Activated CD4-positive, CD25-positive, alpha-beta regulatory T cell treated with anti-CD3 and anti-CD28 coated beads, Interleukin-2, amount 50 U/mL, for 16 hours (primary cell): ENCODE measurements at places on chromosomes 3 and 15.

DNA sequence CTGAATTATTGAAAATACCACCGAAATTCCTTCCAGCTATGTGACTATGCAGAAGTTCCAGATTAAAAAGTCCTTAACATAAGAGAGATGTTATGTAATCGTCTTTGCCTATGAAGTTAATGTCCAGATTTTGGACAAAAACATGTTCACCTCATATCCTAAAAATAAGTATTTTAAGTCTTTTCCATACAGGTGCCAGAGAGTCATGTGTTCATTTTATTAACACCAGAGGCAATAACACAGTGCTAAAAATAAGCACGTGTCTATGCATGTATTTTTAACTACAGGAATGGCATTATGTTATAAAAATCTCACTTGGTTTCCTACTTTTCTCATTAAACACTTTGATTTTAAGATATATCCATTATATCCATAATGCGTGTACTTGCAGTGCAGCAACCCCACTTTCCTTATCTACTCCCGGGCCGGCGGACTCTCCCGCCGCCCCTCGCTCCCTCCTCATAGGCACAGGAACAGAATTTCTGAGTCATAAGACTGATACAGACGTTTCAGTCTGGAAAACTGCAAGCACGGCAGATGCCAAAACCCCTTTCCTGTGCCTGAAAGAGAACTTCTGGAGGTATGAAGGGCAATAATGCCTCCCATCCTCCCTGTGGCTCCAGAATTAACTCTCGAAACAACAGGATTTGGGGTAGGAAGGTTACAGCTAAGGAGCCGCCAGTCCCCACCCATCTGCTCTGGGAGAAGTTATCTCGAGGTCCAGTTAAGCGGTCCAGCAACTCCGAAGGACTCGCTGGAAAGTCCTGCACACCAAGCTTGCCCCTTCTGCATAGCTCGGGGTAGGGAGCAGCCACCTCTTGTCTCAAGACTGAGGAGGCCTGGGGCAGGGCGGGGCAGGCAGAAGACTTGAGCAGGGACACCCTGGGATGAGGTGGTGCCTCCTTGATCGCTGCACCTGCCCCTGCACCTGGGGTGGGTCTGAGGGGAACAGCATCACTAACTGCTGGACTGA, 22.3 kb upstream of the PSTPIP1 start:
- no peak for DNase-seq

GRCh38 chr3:78580681-78581080, 1187.1 kb downstream of the ROBO1 start:
- no peak for DNase-seq

- no peak for DNase-seq
These were observed 111.2 kb upstream of the SAMMSON start for GRCh38 chr3:69888040-69888942.

DNA sequence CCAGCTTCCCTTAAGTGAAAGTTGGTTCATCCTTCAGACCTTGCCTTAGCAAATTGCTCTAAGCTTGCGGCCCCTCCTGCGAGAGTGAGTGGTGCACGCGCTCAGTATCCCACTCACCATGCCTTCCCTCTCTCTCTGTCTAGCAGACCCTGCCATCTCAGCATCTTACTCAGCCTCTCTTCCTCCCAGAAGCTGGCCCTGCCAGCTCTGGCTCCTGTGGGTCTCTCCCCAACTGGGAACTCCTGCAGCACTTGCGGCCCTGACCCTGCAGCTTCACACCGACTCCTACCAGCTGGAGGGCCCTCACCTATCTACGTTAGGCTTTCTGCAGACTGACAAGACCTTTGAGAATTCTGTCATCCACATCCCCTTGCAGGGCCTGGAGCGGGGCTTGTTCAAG, 286.1 kb upstream of the TLE3 start:
- no peak for DNase-seq

GRCh38 chr15:48963524-48964113, at the start of gene SHC4:
Gene SHC4, minus strand, starts transcription at chr15:48963919. Its CDS starts 904 bp downstream, at chr15:48963015.
- no peak for DNase-seq

DNA sequence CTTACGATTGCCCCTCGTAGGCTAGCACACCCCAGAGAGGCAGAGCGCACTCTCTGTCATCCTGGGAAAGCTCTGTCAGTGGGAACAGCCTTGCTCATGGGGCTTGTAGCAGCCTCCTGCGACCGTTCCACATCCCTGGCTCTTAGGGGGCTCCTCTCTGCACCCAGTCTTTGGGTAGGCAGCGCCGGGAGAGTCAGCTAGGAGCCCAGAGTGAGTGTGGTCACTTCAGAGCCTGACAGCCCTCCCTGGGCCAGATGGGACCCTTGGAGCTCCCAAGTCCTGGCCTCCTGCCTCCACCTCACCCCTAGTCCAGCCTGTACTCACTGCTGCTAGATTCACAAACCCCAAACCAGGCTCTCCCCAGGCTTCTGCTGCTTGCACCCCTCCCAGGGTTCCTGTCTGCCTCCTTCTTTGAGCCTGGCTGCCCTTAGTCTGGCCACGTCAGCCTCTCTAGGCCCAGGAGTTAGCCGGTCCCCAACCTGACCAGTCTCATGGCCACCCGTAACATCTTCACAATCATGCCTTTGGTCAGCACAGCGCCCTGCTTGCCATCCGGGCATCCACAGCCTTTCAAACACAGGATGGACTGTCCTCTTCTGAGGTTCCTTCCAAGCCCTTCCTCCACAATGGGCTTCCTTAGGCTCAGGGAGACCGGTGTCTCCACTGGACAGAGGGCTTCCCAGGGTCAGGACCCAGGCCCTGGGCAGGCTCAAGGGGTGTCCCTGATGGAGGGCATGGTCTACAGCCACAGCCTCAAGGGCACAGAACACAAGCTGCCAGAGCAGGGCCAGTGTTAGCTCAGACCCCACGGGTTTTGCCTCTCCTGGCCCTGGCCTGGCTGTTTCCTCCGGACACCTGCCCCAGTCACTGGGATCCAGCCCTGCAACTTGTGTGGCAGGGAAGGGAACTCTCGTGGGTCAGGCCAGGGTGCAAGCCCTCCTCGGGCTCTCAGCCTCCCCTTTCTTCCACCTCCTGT, 4.6 kb downstream of the ACSBG1 start:
- DNase-seq: no peak

- DNase-seq: no peak
These were observed 37.2 kb upstream of the TM4SF1 start for GRCh38 chr3:149414557-149415231.

DNA sequence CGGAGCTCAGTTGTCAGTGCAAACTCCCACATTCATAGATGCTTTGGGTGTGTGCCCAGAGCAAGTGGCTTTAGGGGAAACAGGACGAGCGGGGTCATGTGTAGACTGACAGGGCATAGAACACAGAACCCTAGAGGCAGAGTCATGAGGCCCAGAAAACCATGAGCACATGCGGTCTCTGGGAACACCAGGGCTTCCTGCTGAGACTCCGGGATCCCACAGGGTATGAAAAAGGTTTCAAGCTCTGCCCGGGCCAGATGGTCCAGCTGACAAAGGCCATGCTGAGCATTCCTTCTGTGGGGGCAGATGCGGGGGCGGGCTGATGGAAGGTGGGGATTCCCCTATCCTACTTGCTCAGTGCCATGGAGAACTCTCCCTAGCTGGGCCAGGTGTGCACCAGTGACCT, 44.8 kb downstream of the ROPN1B start:
- DNase-seq: no peak

- no peak for DNase-seq
These were observed 46.7 kb downstream of the OXSM start for GRCh38 chr3:25836579-25836978.

DNA sequence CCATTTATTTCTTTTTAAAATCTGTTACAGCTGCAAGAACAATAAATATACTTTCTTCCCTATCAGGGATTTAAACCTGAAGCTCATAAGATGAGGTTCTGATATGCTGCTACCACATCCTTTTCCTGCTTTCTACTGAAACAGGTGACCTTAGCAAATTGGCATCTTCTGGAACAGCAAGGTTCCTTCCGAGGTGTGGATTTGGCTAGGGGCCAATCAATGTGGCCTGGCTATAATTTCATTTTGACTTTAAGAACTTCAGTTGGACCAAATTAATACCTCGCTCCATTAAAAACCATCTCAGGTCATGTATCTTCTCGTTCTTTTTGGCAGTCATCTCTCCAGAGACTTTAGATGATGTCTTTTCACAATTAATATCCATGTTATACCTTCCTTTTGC, 53.4 kb upstream of the C3orf80 start:
- no peak for DNase-seq

DNA sequence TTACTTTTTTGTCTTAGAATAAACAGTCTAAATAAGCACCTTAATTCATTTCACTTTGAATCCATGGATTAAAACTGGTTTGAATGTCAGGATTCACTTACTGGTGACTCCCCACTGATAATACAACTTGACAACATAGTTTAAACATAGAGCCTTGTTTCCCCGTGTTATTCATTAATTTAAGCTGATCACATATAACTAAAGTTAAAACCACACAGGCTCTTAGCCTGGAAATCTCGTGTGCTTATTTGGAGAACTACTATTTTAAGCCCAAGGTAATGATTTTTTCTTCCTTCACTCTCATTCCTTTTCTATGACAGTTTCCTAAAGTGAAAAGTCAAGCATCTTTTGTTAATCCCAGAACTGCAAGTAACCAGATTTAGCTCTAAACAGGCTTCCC, 64.2 kb downstream of the HACD2 start:
- DNase-seq: no peak

- DNase-seq: no peak
These were observed 153.6 kb upstream of the BHLHE40 start for GRCh38 chr3:4825436-4826236.

DNA sequence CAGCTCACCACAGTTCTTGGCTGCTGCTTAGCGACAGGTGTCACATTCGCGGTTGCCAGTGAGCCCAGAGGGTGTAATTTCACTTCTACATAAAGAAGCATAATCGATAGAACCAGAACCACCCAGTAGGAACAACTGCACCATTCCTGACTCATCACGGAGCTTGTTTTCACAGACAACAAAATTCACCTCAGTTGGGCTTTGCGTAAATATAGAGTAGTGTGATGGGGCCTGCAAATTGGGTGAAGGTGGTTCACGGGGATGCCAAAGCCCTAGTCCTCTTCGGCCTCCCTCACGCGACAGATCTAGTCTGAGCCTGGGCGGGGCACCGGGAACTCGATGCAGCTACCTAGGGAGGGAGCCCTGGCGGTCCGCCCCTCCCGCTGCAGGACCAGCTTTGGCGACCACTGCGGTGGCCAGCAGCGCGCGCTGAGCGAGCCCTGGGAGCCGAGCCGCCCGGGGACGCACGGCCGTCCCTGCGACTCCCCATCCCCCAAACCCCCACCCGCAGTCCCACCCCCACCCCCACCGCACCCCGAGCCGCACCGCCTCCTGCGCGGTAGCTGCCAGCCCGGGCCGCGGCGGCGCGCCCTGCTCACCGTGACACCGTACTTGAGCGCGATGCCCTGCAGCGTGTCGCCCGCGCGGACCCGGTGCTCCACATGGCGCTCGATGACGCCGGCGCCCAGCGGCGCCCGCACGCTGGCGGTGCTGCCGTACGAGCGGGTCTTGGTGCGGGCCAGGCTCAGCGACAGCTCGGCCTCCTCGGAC, 519 bp downstream of the LYSMD2 start:
- DNase-seq: no peak

- no peak for DNase-seq
These were observed 1412.6 kb downstream of the ZPLD1 start for GRCh38 chr3:103847081-103848062.

GRCh38 chr15:85525755-85526154, 145.4 kb downstream of the AKAP13 start:
- DNase-seq: no peak

DNA sequence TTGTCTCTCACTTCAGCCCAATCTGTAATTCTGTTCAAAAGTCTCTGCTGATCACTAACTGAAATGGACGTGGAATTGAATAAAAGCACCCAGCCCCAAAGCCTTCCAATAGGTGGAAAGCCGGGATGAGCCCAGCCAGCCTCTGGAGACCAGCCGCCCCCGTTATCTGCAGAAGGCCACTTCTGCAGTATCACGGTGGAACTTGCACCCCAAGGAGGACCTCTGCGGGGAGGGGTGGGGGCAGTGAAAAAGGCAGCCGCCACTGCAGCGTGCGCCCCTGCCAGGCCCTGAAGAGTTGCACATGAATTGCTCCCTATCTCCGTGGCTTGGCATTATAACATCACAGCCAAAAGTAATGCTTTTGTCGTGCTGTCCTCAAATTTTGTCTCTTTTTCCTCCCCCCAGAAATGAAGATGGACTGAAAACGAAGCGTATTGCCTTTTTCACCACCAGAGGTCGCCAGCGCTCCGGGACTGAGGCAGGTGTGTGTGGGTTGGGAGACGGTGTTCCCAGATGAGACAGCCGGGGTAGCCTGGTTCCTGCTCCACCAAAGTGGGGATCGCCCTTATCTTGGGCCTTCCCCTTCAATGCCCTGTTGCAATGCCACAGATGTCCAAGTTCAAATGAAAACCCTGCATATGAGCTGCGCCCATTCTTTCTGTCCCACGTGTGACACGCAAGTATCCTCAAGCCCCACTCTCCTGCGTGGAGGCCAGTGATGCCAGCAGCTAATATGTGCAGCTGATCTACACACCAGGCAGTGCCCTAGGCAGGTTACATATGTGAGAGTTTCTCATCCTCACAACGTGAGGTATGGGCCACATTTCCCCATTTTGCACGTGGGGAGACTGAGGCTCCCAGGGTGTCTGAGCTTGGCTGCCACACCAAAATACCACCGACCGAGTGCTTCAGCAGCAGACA, 96.0 kb downstream of the LRRK1 start:
- peak; percentile 47 for DNase-seq

- DNase-seq: no peak
These were observed 7.6 kb downstream of the SLC9A9 start for GRCh38 chr3:143840636-143841035.

GRCh38 chr3:117246771-117247555, 537.4 kb downstream of the TUSC7 start:
- DNase-seq: no peak

- no peak for DNase-seq
These were observed 78.4 kb upstream of the RASGRF1 start for GRCh38 chr15:79168922-79169456.

GRCh38 chr3:155233213-155233612, 60.3 kb downstream of the STRIT1 start:
- no peak for DNase-seq

DNA sequence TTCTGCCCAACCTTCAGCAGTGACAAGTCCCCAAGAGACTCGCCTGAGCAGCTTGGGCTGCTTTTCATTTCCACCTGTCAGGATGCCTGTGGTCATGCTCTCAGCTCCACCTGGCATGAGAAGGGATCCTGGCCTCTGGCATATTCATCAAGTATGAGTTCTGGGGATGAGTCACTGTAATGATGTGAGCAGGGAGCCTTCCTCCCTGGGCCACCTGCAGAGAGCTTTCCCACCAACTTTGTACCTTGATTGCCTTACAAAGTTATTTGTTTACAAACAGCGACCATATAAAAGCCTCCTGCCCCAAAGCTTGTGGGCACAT, 3.5 kb downstream of the MYD88 start:
- DNase-seq: no peak
